Left forelimb (tissue), 1 donor: ENCODE measurements at places on chromosomes 6 and 20.

DNA sequence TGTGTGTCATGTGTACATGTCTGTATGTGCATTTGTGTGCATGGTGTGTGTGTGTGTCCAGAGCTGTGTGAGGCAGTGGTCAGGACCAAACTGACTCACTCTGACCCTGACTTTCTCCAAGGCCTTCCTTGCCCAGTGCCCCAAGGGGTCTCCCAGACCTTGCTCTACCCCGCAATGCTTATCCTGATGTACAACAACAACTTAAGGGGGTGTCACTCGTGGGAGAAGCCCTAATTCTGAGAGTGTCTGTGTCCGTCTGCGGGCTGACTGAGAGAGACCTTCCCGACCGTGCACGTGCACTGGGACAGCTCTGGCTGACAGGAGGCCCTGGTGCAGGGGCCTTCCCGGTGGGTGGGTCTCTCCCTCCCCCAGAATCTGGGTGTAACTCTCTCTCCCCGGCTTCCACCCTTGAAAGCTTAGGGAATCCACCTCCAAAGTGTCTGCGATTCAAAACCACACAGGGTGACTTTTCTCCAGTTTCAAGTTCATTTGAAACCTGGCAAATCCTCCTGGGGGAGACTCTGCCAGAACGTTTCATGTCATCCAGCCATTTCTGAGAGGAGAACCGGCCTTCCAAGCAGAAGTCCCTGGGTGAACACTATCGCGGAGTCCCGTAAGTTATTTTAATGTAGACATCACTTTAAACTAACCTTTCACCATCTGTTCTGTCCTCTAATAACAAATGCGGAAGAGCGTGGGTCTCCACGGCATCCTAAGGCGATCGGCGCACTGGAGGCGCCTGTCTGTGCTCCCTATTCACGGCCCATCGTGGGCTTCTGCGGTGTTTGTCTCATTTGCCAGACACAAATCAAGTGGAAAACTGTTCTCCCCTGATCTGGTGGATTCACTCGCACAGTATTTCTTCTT, 225.5 kb downstream of the TAF4 start:
- no peak for DNase-seq

DNA sequence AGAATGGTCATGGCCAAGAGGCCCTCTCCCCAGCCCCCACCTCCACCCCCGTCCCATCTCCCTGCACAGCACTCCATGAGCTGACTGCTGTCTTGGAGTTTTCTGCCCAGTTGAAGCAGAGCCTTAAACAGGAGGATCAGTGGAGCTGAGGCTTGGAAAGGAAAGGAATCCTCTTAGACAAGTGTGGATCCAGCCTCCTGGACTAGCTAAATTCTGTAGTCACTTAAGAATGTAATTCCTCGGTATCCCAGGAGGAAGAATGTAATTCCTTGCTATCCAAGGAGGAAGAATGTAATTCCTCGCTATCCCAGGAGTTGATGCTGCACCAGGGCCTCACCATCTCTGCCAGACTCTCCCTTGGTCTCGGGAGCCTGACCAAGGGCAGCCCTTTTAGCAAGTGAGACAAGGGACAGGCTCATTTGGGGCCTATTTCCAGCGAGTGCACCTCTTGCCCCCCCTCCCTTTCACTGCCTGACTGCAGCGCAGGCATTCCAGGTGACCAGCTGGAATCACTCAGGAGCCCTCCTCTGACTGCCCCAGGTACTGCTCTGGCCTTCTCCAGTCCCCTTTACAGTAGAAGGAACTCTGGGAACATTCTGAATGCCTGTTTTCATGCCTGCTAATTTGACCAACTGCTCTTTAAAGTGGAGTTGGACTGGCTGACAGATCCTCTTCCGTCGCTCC, 76.2 kb downstream of the TCP11 start:
- no peak for DNase-seq

- DNase-seq, result peak; percentile 85
Measured at GRCh38 chr20:17936761-17937732, 31.5 kb downstream of the SNX5 start.

DNA sequence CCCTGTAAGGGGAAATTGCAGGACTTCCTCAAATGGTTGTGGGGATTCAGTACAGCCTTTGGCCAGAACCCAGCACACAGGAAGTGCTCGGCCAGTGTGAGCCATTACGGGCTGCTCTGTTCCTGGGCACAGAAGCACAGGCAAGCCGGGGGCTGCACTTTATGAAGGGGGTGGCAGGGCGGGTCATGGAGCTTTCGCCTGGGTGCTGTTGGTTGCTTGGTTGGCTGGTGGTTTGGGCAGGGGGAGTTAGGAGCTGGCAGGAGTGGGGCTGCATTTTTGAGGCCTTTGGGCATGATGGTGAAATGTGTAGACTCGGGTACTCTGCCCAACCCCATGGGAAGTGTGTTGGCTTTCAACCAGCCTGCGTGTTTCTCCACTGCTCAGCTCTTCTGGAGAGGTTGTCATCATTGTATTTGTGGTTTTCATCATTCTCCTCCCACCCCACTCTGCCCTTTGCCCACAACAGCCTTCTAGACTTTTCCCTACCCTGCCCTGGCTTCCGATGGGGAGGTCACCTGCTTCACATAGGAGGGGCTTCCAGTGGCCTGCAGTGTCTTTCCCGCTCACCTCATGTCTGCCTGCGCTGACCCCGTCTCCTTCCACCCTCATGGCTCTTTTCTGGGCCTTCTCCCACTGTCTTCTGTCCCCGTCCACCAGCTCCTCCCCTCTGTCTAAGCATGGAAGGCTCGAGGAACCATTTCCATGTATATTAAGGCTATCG, 16.1 kb upstream of the RBM38 start:
- no peak for DNase-seq

- DNase-seq, result no peak
Measured at GRCh38 chr6:120945905-120946594, 388.2 kb downstream of the TBC1D32 start.

DNA sequence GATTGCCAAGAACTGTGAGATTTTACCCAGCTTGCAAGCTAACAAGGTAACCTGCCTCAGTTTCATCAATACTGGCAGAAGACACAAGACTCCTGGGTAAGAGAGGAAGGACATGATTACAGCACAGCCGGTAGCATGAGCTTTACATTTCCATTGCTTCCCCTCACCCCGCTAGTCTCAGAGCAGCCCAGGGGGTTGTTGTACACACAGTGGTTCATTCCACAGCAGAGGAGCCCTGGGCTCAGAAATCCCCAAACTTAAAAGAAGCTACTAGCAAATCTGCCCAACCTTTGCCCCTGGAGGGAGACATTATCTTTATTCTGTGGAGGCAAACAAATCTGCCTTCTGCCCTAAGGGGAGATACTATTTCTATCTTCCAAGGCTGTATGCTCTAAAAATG, 17.1 kb upstream of the MTHFD1L start:
- DNase-seq, result no peak

DNA sequence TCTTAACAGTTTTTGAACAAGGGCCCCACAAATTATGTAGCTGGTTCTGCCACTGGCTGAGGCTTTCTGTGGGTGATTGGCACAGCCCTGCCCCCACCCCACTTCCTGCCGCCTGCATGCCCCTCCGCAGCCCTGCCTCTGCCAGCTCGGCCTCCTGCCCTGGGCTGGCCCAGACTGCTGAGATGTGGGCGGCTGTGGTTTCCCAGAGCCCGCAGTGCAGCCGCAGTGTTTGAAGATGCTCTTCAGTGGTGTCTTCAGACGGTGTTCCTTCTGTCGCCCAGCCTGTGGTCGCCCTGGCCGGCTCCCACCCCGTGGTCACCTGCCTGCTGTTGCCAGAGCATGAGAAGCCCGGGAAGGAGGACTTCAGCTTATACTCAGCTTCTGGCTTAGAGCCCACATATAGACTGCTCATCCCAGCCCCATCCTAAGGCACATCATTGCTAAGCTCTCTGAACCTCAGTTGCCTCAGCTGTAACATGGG, 154.3 kb downstream of the VEGFA start:
- no peak for DNase-seq

DNA sequence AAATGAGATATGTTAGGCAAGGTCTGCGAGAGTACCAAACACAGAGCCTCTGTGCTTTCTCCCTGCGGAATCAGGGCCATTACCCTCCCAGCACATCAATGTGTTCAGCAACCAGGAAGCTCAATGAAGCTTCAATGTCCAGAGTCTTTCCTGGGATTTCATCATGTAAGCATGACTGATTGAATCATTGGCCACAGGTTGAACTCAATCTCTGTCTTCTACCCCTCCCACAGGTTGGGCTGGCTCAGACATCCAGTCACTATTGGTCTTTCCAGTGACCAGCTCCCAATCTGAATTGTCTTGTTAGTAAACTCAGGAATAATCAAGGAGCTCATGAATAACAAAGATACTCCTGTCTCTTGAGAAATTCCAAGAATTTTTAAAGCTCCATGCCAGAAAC, 2.7 kb upstream of the DTD1 start:
- DNase-seq, result no peak

DNA sequence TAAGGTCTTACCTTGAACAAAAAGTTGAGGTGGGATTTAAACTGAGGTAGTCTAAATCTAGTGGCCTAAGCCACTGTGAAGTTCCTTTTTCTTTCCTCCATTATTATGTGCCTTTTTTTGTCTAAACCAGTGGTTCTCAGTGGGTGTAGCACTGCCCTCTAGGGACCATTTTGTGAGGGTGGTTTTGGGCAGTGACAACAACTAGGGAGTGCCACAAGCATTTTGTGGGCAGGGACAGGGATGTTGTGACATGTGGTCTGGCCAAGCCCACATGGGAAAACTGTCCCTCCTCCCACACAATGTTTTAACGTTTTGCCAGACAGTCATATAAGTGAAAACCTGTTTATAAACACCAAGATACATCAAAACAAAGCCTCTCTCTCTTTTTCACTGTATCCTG, 899.4 kb upstream of the FLRT3 start:
- no peak for DNase-seq

- DNase-seq, result no peak
Measured at GRCh38 chr6:101079696-101080270, 198.7 kb upstream of the ASCC3 start.

- no peak for DNase-seq
Measured at GRCh38 chr6:39282774-39283173, 31.4 kb downstream of the KCNK17 start.

DNA sequence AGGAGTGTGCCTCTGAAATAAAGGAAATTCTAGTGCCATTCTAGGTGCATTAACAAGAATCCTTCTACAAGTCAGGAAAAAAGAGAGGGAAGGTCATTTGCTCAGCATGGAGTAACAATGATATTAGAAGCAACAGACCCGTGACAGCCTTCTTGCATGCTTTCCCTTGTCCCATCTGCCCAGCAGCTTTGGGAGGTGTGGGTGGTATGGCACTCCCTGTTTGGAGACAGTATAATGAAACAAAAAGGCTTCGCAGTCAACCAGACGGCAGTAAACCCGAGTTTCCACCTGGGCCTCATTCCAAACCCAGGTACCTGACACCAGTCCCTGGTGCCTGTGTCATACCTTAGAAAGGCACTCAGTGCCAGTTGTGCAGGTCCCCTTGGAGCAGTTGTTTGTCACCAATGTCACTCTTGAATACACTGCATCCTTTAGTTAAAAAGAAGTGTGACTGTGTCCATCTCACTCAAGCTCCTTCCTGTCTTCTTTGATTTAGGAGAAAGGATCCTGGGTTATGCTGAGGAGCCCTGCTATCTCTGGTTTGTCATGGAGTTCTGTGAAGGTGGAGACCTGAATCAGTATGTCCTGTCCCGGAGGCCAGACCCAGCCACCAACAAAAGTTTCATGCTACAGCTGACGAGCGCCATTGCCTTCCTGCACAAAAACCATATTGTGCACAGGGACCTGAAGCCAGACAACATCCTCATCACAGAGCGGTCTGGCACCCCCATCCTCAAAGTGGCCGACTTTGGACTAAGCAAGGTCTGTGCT, 14.7 kb downstream of the STK35 start:
- DNase-seq, result peak; percentile 25

DNA sequence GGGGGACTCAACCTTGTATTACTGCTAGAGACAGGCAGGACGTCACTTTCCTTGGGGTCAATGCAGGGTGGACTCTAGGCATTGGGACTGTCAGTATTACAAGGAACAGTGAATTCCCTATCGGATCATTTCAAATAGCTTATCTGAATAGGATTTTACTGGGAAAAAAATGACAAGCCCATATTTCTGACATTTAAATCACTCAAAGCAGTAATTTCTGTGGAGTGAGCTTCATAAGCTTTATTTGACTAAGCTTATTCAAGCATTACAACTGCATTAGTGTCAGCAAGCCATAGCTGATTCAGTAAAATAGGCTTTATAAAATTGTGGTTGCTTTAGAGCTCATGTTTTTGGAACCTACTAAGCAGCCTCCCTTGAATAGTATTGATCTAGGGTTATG, 44.3 kb downstream of the TRDN start:
- DNase-seq, result no peak

DNA sequence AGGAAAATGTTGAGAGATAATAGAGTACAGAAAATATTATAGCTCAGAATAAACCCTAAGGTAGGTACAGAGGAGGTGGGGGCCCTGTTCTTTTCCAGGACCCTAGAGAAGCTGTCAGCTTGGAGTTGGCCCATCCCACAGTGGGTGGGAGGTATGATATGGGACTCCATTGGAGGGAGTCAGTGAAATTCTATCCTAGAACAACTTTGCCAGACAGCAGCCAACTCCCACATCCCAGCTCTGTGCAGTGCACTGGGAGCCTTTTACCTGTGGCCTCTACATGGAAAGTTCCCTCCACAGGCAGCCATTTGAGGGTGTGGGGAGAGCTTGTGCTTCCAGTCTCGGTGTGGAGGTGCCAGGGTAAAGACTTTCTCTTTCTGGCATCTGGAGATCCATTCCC, 36.8 kb upstream of the CLIC5 start:
- DNase-seq, result no peak

GRCh38 chr20:59948828-59949720, 8.9 kb downstream of the FAM217B start:
- no peak for DNase-seq

DNA sequence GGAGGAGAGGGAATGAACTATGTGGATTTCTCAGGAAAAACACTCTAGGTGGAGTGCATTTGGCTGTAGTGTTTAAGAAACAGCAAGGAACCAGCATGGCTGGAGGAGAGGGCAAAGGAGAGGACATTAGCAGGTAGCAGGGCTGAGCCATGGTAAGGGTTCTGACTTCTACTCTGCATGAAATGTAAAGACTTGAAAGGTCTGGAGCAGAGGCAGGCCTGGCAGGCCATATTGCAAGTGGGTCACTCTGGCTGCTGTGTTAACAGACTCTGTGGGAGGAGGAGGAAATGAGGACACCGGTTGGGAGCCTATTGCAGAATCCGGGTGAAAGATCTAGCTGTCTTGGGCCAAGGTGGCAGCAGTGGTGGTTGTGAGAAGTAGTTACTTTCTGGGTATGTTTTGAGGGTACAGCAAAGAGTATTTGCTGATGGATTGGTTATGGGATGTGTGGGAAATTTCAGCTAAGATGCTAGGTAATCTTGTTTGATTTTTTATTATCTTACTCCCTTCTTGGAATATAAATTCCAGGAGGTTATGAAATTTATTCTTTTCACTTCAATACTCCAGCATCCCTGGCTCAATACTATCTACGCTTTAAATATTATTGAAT, 115.9 kb upstream of the BCLAF1 start:
- DNase-seq, result no peak

- no peak for DNase-seq
Measured at GRCh38 chr6:79081663-79082062, 3.6 kb upstream of the PHIP start.

- DNase-seq, result no peak
Measured at GRCh38 chr6:72677740-72678139, 55.9 kb downstream of the KCNQ5 start.
